CD4-positive, alpha-beta T cell treated with Interleukin-6 at 100 ng/mL for 8 hours (primary cell): ENCODE measurements at places on chromosomes 5 and 9.

GRCh38 chr5:126793097-126793496 lies 16.2 kb downstream of the LMNB1 start:
- no peak for DNase-seq

- no peak for DNase-seq
Measured at GRCh38 chr5:151892393-151892792, 32.3 kb downstream of the GLRA1 start.

DNA sequence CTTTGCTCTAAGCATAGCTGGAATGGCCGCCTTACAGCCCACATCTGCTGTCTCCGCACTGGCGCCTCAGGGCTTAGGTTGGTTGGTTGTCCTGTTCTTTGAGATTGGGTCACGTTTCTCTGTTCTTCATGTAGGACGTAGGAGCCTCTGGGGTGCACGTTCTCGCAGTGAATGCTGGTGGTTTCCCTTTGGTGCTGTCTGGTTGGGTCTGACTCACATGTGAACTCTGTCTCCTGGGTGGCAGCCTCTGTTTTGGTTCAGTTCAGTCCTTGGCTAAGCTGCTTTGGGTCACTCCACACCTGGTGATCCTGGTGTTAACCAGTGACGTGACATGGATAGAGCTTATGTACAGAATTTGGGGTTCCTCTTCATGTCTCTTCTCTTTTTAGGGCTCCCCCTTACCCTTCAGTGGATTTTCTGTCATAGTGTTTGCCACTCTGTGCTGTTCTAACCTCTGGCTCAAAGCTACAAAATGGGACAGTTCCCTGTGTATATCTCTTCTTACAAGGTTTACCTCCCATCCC lies 12.6 kb upstream of the LPCAT1 start:
- DNase-seq: peak; percentile 70

DNA sequence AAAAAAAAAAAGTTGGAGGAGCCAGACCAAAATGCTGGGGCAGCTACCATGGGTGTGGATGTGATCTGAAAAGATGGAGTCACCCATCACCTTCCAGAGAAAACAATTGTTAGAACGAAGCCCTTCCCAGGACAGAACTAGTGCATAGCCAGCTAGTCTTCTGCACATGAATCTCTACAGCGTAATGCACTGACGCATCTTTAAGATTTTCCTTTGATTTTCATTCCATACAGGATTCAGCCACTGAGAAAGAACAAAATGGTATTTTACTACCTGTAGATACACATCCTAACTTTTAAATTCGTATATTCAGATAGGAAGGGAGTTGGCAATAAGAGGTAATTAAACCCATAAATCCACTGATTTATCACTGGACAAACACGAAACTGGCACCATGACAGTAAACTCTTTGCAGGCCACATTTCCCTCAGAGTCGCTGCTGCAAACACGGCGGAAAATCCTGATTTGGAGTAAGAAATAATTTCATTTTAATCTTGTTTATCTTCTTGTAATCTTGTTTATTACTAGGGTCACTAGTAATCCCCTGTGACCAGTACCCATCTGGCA lies 206.6 kb downstream of the SPOCK1 start:
- no peak for DNase-seq

GRCh38 chr9:16626577-16627130 lies 243.8 kb downstream of the BNC2 start:
- no peak for DNase-seq

GRCh38 chr5:7756453-7756852 lies 94.5 kb downstream of the CFAP90 start:
- DNase-seq: no peak

DNA sequence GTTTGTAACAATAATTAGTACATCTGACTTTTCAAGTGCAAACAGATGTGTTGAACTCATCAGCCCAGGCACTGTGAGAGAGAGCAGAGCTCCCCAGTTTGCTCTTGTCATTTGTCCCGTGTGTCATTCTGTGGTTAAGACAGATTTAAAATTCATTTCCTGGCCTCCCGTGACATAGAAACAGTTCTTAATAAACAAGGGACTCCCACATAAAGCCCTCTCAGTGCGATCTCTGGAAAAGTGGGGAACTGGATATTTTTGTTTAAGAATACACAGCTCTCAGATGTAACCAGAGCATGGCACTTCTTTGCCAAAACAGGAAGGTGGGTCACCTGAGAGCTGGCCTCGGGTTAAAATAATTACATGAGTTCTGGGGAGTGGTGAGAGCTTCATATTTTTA lies 58.6 kb downstream of the PRKACG start:
- no peak for DNase-seq

DNA sequence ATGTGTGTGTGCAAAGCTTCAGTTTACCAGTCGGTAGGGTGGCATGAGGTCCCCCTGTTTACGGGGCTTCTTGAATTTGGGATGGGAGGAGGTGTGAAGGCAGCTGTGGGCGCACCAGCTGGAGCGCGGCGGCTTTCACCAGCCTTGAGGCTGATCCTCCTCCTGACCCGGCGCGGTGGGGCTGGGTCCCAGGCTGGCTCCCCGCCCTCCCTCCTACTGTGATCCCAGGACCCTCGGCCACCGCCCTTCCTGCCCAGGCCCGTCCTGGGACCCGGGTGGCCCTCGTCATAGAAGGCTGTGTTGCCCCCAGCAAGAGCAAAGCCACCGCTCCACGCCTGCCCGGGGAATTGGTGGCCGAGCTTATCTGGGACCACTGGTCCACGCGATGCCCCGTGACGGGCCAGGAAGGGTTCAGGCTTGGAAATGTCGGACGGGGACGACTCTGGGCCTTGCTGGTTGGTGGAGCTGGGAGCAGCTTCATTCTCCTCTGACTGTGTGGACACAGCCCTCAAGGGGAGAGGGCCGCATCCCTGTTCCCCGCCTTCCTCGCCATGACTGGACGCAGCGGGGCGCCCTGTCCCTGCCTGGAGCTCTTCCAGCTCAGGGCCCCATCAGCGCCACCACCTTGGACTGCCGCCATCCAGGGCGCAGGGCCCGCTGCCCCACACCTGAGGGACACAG lies 271.1 kb upstream of the IRX1 start:
- no peak for DNase-seq

DNA sequence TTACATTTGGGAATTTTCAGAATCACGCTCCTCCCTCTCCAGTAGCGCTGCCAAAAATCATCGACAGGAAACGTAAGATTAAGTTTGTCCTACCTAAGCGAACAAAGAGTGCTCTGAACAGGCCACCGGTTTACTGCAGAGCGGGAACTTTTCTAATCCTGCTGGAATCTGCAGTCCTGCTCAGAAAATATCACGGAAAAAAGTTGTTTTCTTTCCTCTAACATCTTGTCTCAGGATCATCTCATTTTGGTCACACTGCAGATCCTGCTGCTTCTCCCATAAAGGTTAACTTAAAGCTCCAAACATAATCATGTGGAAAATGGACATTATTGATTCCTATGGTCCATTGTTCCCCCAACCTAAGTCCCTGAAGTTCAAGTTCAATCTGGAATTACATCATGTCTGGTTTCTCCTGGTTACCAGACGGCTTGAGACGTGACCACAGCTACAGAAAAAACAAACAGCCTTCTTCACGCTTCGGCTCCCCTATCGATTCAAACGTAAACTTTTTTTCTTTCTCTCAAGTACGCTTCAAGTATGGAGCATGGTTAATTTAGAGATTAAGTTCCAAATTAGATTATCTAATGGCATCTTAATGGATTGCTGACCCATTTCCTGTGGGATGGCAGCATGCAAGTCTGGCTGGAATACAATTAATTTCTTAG lies 217.6 kb downstream of the NFIB start:
- no peak for DNase-seq

GRCh38 chr9:96574455-96574854 lies 45.2 kb downstream of the CDC14B start:
- no peak for DNase-seq

- DNase-seq: no peak
Measured at GRCh38 chr5:144162686-144163085, 7.8 kb downstream of the YIPF5 start.

- no peak for DNase-seq
Measured at GRCh38 chr9:87065981-87066380, 118.7 kb upstream of the GAS1 start.
